ENCODE measurements at places on chromosomes 7 and 10.

DNA sequence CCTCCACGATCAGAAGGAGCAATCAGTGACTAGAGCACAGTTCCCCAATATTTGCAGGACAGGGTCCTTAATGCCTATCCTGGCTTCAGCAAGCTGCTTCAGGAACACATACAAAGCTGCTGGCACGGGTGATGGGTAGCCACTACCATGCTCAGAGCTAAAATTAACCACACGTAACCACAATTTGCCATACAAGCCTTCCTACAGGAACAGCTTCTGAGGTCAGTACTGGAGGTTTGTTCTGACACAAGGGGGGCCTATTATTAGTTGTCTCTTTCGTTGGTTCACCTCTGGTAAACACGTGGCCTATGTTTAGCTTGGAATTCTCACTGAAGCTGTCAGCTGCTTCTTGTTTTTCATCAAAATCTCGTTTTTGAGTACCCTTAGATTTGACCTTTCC is 41.1 kb downstream of the ZNF248 start:
- no peak for DNase-seq

DNA sequence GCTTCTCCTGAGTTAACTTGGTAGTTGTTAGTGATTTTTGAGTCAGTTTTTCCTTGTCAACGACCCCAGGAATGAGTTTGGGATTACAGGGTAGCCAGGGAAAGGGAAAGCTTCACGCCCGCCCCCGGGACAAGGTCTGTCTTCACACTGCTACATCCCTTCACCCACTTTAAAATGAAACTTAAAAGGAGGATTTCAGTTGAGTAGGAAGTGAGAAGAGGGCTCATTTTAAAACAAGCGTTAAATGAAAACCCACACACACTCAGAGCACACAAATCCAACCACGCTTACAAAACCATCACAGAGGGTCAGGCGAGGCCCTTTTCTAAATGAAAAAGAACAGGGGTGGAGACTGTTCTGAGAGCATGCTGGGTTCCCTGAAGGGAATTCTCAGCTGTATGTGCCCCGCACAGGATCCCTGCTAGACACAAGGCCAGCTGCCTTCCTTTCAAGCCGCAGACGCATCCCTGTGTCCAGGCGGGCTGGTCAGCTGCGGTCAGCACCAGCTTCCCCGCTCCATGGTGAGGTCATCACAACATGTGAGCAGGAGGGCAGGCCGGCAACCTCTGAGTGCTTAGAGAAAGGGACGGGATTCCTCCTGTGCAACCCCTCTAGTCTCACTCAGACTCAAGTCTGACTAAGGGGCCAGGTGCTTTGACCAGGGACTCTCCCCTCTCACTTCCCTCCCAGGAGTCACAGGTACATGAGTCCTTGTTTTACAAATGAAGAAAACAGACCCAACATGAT is 111.8 kb downstream of the EGFR start:
- DNase-seq = no peak

GRCh38 chr10:105188737-105189462 is 547.8 kb downstream of the SORCS3 start:
- no peak for DNase-seq

DNA sequence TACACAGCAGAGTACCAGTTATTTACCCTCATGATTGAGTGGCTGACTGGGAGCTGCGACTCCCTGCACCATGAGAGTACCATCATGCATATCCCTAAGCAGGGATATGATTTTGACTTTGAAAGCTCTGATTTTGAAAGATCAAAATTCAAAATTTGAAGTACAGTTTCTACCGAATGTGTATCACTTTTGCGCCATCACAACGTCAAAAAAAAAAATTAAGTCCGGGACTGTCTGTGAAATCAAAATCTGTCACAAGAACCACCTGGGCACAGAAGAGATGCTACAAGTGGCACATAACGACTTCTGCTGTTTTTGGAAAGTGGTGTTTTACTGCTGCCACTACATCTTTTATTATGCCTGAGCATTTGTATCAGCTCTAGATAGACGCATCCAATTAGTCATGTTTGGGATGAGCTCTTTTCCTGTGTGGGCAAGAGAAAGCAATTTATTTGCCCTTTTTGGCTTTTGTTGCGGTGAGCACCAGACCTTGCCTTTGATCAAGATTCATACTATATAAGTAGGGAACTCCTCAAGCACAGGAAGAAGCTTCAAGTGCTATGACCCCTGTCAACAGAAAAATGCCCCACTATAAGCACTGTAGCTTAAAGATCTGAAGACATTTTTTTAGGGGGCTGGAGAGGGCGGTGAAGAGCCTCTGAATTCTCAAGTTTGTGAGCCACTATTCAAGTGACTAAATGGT is 10.7 kb downstream of the MTPN start:
- DNase-seq = no peak

DNA sequence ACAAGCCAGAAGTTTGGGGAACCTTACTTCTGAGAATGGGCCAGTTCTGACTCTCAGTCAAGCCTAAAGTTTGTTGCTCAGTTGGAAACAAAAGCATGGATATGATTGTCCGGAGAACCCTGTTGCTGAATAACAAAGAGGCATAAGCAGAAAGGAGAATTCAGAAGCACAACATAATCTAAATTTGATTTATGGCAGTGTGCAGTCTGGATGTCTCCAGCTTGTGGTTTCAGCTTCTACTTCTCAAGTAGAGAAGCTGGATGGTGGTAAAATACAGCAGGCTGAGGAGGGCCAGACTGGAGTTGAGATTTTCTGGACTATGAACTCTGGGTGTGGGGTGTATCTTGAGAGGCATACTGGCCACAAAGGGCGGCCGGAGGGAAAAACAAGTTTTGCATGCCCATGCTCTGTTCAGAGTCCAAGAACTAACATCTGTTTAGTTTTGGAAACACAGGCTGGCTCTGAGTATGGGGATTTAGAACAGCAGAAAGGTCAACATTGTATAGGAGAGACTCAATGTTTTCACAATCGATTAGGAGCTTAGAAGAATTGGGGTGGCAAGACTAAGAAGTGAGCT is 592.9 kb downstream of the CNTNAP2 start:
- no peak for DNase-seq

- no peak for DNase-seq
These were observed 6.0 kb upstream of the SHH start for GRCh38 chr7:155818154-155818819.

DNA sequence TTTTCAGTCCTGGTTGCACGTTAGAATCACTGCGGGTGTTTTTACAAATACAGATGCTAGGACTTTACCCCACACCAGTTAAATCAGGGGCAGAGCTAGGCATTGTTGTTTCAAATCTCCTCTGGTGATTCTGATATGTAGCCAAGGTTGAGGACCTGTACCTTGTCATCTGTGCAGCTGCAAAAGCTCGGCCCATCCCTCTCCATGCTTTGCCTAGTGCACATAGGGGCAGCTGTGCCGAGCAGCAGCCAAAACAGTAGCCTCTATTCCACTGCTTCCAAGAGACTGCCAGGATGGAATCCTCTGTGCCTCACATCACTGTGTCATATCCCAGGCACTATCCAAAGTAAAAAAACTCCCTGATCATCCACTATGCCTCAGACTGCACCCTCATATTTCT is 181.3 kb downstream of the CDK14 start:
- no peak for DNase-seq

GRCh38 chr10:131676046-131676799 is 224.6 kb upstream of the PPP2R2D start:
- DNase-seq = no peak

GRCh38 chr7:151631570-151631952 is 111.9 kb upstream of the RHEB start:
- DNase-seq = no peak

DNA sequence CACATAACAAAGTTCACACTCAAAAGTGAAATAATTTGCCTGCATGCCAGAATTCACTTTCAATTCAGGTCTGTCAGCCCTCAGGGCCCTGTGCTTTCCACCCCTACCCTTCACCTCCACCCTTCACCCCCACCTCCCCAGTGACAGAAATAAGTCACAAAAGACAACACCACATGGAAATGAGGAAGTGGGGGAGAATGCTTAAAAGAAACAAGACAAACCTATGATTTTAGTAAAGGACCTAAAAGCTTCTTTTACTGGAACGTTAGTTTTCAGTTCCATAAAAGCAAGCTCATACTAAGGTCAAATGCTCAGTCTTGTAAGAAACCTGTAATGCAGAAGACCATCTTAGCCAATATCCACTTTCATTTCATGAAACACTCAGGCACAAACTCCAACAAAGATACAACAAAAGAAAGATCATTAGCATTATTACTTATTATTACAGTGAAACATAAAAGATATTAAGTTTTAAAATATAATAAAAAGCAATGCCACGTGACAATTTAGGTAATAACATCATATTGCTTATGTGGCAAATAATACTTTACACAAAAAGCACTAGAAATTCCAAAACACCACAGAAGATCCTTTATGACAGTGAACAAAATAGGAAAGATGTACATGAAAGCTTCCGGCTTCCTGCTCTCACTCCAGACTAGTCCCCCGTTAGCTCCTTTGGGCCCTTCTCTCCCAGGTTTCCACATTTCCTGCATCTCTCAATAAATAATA is 112.1 kb downstream of the LMBR1 start:
- no peak for DNase-seq

- DNase-seq = no peak
These were observed 32.8 kb downstream of the KCNH2 start for GRCh38 chr7:150945171-150945852.

DNA sequence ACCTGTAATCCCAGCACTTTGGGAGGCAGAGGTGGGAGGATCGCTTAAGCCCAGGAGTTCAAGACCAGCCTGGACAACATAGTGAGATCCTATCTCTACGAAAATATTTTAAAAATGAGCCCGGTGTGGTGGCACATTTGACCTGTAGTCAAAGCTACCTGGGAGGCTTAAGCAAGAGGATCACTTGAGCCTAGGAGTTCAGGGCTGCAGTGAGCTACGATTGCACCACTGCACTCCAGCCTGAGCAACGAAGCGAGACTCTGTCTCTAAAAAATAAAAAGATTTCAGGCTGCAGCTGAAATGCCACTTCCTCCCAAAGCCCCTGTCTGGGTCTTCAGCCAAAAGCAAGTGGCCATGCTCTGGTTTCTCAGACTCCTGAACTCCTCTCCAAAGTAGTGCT is 38.7 kb upstream of the CARD11 start:
- DNase-seq = no peak

GRCh38 chr10:127962205-127962604 is 55.3 kb downstream of the PTPRE start:
- DNase-seq = no peak

GRCh38 chr10:129057856-129058663 is 409.0 kb upstream of the MGMT start:
- DNase-seq = no peak

DNA sequence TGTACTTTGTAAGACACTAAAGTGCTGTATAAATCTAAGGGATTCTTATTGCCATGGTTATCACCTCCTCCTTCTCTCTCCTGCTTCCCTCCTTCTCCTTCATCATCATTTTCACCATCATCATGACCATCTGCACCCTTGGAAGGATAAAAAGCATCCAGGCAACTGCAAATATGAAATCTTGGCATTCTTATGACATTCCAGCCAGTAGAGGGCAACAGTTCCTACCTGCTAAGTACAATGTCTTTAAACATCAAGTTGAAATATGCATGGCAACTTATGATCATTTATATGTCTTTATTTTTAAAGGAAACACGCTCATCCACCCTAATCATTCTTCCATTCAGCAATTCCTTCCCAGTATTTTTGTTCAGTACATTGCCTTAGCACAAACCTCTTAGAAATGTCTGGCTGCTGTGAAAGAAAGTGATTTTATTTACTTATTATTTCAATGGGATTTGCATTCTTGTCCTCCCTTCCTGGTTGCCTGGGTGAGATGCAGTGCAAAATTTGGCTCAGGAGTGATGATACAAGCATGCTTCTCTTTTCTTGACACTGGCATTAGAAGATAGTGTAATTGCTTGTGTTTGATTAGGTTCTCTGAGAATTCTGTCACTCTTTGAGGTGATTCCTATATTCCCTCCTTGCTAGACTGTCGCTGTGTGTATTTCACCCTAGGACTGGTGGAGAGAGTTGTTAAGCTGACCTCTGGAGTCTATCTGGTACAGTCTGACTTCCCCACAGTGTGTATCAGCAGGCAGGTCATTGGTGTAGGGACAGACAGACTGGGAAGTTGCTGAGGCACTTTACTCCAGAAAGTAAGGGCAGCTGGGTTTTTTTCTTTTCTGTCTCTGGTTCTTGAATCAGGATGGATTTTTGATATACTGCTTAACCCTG is 188.5 kb upstream of the BMPER start:
- DNase-seq = no peak

- DNase-seq = no peak
These were observed 206.0 kb upstream of the SH2B2 start for GRCh38 chr7:102080434-102081243.

- no peak for DNase-seq
These were observed 92.3 kb upstream of the PRPS1L1 start for GRCh38 chr7:18119985-18120384.

DNA sequence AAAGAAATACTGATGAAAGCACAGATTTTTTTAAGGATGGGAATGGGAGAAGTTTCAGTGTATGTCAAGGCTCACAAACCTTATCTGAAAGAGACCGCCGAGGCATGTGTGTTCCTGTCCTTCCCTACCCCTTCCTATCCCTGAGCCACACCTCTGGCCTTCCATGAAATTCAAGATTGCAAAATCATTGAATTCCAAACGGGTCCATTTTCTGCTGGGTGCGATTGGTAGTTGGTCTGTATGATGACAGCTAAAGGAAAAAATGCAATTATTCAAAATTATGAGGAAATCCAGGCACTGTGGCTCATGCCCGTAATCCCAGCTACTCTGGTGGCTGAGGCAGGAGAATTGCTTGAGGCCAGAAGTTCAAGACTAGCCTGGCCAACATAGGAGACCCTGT is 170.1 kb downstream of the ARHGAP12 start:
- DNase-seq = no peak

DNA sequence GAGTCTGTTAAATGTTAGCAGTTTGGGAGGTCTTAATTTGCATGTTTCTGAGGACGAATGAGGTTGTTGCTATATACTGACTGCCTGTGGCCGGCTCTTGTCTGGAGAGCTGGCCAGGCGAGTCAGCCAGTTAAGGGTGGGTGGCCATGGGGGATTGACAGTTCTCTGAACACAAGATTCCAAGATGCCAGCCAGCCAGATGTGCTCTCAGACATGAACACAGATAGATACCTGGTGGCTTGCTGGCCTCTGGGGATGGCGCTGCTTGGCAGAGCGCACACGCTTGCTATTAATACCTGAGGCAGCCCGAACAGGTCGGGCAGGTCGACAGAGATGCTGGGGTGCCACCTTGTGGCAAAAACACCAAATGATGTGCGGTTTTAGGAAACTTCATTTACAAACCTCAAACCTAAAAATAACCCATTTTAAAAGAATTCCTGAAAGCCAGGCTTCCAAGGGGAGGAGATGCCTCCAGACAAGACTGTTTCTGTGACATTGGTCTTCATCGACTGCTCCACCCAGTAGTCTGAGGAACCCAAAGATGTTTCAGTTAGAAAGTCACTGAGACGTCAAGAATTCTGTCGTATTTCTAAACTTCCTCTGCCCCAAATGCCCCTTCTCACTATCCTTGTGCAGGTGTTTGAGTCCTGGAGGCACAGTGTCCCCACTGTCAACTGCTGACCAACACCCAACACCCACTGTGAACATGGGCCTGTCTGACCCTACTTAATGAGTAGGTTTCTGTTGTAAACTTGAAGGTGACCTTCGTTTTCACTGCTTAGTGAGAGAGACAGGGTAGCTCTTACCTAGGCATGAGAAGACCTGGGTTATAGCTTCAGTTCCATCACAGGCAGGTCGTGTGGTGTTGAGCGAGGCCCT is 123.4 kb downstream of the NT5C2 start:
- peak; percentile 25 for DNase-seq
